ENCODE measurements at places on chromosomes 4 and X. TPM values are rescaled to one million over a fixed set of nuclear protein-coding genes. Genes with fewer than 3 reads are reported as not detected.

- H3K36me3 ChIP-seq, result no peaks in the 10 kb centered on the region
- DNase-seq, result peak; percentile 57
- no peaks in the 10 kb centered on the region for H3K27me3 ChIP-seq
- no peak overlapping the region for H3K4me3 ChIP-seq
Observed at GRCh38 chr4:60201052-60201673, 999.0 kb upstream of the ADGRL3 start.

DNA sequence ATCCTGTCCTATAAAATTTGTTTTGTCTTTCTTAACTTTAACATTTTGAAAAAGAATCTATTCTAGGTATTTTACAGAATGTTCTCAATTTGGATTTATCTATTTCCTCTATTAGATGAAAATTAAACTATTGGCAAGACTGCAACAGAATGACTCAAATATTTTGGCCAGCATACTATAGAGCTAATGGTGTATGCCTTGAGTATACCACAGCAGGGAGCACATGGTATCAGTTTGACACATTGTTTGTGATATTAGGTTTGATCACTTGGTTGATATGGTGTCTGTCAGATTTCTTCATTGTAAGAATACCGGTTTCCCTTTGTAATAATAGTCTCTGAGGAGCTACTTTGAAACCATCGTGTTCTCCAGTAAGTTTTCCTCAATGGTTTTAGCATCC, 87.8 kb upstream of the NPNT start:
- H3K27ac ChIP-seq, result no peak overlapping the region
- no peaks in the 10 kb centered on the region for H3K27me3 ChIP-seq
- H3K36me3 ChIP-seq, result peaks cover 2% of the 10 kb centered on the region
- H3K4me1 ChIP-seq, result no peaks in the 10 kb centered on the region
- DNase-seq, result no peak
- H3K4me3 ChIP-seq, result no peak overlapping the region

DNA sequence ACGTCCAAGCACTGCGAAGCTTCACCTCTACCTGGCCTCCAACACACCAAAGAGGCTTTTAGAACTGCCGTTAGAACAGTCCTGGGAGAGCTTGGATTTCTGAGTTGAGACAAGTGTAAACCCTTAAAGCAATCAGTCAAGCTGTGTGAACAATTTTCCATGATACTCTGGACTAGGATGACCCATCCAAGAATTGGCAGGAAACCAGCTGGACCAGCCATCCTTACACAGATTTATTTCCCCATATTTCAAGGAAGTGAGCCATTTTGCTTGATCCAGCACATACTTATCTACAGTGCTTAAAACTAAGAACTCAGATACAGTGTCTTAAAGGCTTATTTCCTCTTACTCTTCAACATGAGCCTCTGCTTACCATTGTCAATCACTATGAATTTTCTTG, 340.7 kb upstream of the HS3ST1 start:
- H3K27me3 ChIP-seq, result peaks cover 5% of the 10 kb centered on the region
- no peak overlapping the region for H3K4me3 ChIP-seq
- no peak overlapping the region for H3K27ac ChIP-seq

DNA sequence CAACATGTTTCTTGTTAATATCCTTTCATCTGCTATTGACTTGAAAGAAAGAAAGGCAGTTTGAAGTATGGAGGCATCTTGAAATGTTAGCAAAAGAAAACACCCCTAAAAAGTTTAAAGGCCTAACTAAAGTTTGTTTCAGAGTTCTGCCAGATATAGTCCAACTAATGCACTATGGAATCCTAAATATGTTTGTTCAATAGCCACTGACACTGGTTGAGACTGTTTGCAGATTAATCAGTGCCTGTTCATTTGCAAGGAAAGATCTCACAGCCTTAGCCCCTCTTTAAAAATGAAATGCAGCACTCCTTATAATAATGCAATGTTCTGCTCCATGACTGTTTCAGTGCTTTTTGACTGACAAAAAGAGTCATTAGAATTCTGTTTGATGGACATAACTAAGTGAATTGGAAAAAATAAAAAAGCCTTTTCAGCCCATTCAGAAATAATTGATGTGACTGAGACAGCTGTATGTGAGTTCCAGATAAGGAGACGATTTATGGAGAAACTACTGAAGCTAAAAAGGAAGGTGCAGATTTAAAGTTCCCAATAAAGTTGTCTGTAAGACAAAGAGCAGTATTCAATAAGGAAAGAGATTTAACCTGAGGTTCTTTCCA, 192.0 kb downstream of the PCDH7 start:
- no peaks in the 10 kb centered on the region for H3K27me3 ChIP-seq
- no peak overlapping the region for H3K27ac ChIP-seq
- no peaks in the 10 kb centered on the region for H3K36me3 ChIP-seq
- H3K4me1 ChIP-seq, result no peaks in the 10 kb centered on the region
- no peak overlapping the region for H3K4me3 ChIP-seq
- no peak for DNase-seq

GRCh38 chrX:148535639-148536038, 35.2 kb downstream of the AFF2 start:
- H3K4me3 ChIP-seq, result no peak overlapping the region
- H3K4me1 ChIP-seq, result peaks cover 3% of the 10 kb centered on the region
- H3K27me3 ChIP-seq, result no peaks in the 10 kb centered on the region
- no peak overlapping the region for H3K27ac ChIP-seq

GRCh38 chr4:112515198-112516065, 548 bp downstream of the NEUROG2 start:
- no peak overlapping the region for H3K27ac ChIP-seq
- peak overlapping the region; percentile 96 for H3K4me3 ChIP-seq
- peaks cover 83% of the 10 kb centered on the region for H3K27me3 ChIP-seq
- peaks cover 38% of the 10 kb centered on the region for H3K4me1 ChIP-seq

GRCh38 chr4:181272422-181272821, 970.8 kb upstream of the TENM3 start:
- H3K27me3 ChIP-seq, result no peaks in the 10 kb centered on the region
- H3K27ac ChIP-seq, result no peak overlapping the region
- H3K4me1 ChIP-seq, result no peaks in the 10 kb centered on the region
- no peak overlapping the region for H3K4me3 ChIP-seq

The STATH gene
- total RNA-seq, result not detected

The BRS3 gene
- not detected for total RNA-seq

The SMR3B gene
- not detected for total RNA-seq

The CXCL11 gene
- total RNA-seq, result not detected

Measured in activated naive CD4-positive, alpha-beta T cell treated with anti-CD3 and anti-CD28 coated beads for 36 hours (primary cell).